RPMI7951 (cell line): ENCODE measurements at places on chromosomes 6 and 20. TPM values are rescaled to one million over a fixed set of nuclear protein-coding genes. Genes with fewer than 3 reads are reported as not detected.

Gene ENPP4
- 0.29 and 0.36 TPM in 2 replicates for total RNA-seq

Gene CAP2
- 29.5 and 35.9 TPM in 2 replicates for total RNA-seq

Gene SLC17A2
- not detected in 2 replicates for total RNA-seq

Gene RIPOR3
- 10.0 and 10.8 TPM in 2 replicates for total RNA-seq

Gene MLN
- total RNA-seq = not detected in 2 replicates

Gene CDC5L
- total RNA-seq = 26.1 and 33.6 TPM in 2 replicates

Gene C20orf202
- not detected in 2 replicates for total RNA-seq

Gene RSPH3
- total RNA-seq = 3.3 and 5.4 TPM in 2 replicates

Gene CLPSL2
- total RNA-seq = not detected in 2 replicates

Gene PRRT1
- total RNA-seq = 0.49 TPM in 1 of 2 replicates, not detected in the other

Gene PLCG1
- total RNA-seq = 32.4 and 38.1 TPM in 2 replicates

Gene VEGFA
- total RNA-seq = 108 and 135 TPM in 2 replicates

Gene CNKSR3
- total RNA-seq = 4.3 and 5.3 TPM in 2 replicates

Gene C6orf58
- not detected in 2 replicates for total RNA-seq

Gene IRAK1BP1
- total RNA-seq = 5.3 and 5.4 TPM in 2 replicates

Gene SPO11
- not detected in 2 replicates for total RNA-seq

Gene LGSN
- total RNA-seq = not detected in 2 replicates

Gene SIRPD
- 0.36 and 0.68 TPM in 2 replicates for total RNA-seq

Gene SDCBP2
- total RNA-seq = 4.8 and 6.4 TPM in 2 replicates
